ENCODE measurements at places on chromosomes 5 and 9. TPM values are rescaled to one million over a fixed set of nuclear protein-coding genes. Genes with fewer than 3 reads are reported as not detected.

- no peak for DNase-seq
- no peaks in the 10 kb centered on the region for H3K36me3 ChIP-seq
- H3K4me3 ChIP-seq, result no peak overlapping the region
- H3K4me1 ChIP-seq, result no peaks in the 10 kb centered on the region
- H3K27me3 ChIP-seq, result no peaks in the 10 kb centered on the region
Measured at GRCh38 chr9:77933019-77933418, 98.6 kb downstream of the GNAQ start.

DNA sequence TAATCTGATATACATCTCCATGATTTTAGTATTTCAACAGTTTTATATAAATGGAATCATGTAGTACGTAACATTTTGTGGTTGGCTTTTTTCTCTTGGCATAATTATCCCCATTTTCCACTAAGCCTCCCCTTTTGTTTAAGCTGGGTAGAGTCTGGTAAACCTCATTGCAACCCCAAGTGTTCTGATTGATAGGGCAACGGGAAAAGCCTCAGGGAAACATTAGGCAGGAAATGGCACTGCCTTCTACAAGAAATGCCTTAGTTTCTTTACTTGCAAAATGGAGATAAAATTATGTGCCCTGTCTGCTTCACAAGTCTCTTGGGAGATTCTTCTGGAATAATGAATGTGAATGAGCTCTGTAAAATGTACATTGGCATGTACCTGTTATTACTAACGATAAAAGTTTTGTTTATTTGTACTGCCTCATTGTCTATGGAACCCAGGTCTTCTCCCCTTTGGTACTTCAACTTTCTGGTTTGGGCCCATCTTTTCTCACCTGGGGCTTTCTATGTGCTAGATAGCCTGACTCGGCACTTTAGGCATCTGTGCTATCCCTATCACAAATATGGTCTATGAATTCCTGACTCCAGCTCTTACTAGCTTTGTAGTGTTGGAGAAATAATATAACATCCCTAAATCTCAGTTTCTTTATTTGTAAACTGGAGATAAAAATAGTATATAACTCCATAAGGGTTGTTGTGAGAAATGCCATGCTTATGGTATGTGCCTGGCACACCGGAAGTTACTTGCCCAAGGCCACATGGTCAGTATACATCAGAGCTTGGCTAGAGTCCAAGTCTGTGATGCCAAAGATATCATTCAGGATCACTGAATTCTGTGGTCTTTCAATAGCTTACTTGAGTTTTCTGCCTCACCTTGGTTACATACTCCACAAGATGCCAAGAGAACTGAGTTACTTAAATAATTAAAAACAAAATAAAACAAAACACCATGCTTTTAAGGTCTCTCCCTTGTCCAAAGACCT lies 48.2 kb upstream of the ZNF169 start:
- H3K27ac ChIP-seq, result no peak overlapping the region
- no peaks in the 10 kb centered on the region for H3K27me3 ChIP-seq
- no peak overlapping the region for H3K4me3 ChIP-seq
- H3K4me1 ChIP-seq, result no peaks in the 10 kb centered on the region
- no peak for DNase-seq

DOCK8 gene
- 14.8 TPM for total RNA-seq

DNA sequence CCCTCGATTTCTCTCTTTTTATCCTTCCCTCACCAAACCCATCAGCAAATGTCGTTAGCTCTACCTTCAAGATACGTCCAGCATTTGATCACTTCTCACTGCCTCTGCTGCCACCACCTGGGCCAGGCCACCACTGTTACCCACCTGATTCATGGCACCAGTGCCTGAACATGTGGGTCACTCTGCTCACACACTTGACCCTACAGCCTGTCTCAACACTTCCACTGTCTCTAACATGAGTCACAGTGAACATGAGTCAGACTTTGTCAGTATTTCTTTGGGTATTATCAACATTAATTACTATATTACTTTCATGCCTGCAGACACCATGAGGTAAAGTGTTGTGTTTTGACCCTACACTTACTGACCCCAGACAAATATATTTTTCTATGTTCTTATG lies 19.6 kb downstream of the SLC24A2 start:
- no peaks in the 10 kb centered on the region for H3K27me3 ChIP-seq
- no peak overlapping the region for H3K27ac ChIP-seq
- H3K4me3 ChIP-seq, result no peak overlapping the region
- H3K36me3 ChIP-seq, result no peaks in the 10 kb centered on the region

DNA sequence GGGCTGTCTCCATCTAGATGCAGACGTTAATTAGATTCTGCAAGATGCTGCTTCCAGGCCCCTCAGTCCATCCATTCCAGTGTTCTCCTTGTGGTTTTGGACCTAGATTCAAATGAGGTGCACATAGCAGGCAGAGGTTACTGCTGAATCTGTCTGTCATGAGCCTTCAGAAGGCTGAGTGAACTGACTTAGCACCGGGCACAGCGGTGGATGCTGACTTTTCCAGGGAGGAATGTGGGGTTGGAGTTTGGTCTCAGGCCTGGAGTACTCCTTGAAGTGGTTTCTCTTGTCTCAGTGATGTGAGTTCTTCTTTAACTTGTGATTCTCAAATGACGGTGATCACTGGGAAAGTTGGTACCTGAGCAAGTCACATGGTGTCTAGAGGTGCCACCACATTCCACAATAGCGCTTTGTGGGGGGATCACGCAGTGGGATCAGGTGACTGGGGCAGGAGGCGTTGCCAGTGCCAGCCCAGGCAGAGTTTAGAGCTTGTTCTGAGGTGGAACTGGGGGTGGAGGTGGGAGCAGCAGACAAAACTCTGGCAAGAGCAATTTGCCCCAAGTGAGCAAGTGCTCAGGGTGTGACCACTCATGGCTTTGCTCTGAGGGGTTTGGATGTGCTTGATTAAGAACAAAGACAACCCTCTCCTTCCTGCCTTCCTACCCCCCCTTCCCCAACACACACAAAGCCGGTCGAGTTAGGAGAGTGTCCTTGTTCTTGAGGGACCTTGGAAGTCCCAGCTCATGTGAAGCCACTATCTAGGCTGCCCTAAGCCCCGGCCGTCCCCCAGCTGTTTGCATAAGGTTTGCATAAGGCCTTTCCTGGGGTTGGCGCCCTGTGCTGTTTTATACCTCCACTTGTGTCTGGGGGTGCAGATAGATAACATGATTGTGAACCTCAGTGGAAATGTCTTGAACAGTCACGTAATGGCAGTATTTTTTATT lies 25.1 kb downstream of the JADE2 start:
- H3K4me3 ChIP-seq, result no peak overlapping the region
- peaks cover 43% of the 10 kb centered on the region for H3K4me1 ChIP-seq
- H3K27ac ChIP-seq, result no peak overlapping the region

All from Peyer's patch (tissue), 4 donors.